NCI-H1694 treated with DMSO at 0.1 percent for 48 hours (cell line): ENCODE measurements at places on chromosomes 4 and X.
A peak's percentile ranks its signal among the peaks of the same experiment; 100 is the strongest.

- no peak for DNase-seq
Measured at GRCh38 chr4:163694385-163694784, 199.9 kb downstream of the TMA16 start.

GRCh38 chr4:184408021-184408683 is 66.2 kb downstream of the IRF2 start:
- no peak for DNase-seq

- no peak for DNase-seq
Measured at GRCh38 chrX:133068461-133068860, 28.4 kb downstream of the USP26 start.

DNA sequence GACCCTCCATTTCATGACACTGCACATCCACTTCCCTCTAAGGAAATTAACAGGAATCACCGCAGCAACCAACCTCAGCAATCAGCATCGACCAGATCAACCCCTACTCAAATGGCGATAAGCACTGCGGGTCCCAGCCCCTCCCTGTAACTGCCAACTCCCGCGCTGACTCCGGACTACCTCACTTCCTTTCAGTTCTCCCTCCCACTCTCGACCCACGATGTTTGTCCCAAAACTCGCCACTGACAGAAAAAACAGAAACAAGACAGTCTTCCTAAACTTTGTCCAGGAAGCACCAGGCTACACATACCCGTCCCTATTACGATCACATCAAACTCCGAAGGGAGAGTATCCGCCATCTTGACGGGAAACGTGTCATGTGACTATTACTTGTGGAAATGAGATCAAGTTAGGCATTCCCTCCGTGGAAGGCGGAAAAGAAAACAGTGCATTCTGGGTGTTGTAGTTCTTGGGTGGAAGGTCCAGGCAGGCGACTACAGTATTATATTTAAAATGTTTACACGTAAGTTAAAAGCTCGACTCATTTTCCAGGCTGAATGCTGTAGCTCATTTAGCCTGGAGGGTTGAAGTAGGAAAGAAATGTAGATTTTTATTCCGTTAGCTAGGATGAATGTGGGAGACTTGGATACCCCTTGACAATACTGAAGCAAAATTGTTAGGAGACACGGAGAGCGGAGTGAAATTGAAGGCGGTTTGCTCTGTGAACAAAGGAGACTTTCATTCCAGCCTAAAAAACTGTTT is at the start of gene CHM:
Gene CHM, minus strand, starts transcription at position 385 of the 762 bp plus-strand sequence. Its CDS starts 26 bp downstream, at position 359.
- DNase-seq, result no peak

DNA sequence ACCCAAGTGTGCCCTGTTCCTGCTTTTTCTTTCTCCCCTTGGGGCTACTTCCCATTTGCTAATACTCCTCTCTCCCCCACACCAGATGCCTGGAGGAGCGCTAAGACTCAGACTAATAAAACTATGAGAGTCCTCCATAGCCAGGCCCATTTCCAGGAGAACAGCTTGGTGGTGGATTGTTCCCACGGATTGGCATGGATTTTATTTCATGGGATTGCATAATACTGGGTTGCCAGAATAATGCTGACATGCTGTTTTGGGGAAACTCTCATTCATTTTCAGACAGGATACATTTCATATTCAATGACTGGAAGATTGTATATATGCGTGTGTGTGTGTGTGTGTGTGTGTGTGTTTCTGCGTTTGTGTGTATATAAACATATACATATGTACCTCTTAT is 447.5 kb upstream of the PITX2 start:
- no peak for DNase-seq

DNA sequence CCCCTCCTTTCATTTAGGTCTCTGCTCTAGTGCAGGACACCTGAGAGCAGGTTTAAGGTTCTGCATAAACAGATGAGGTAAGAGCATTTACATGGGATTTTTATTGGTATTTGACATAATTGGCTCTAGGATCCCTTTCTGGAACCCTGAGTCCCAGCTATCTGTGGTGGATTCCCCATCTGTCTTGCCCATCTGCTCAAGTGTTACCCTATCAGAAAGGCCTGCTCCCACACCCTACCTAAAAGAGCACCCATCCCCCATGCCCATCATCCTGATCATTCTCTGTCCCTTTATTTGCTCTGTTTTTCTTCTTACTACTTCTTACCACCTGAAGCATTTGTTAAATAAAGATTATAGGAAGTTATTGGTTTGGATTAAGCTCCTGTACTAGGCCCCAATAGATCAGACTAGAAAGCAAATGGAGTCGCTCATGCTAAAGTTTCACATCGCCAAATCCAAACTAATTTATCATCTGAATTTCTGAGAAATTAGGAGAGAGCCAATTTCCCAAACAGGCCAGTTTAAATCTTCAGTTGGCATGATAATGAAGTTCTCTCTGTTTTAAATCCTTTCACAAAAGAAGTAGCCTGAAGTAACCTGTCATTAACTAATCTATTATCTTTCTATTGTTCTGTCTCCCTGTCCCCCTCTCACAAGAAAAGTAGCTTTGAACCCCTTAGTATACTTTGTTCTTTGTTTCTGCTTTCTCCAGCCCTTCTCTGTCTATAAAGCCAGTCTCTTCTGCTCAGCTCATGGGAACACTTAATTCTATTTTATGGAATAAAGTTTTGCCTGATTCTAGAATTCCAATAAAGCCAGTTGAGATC is 178.6 kb downstream of the ZNF674 start:
- DNase-seq, result no peak

- no peak for DNase-seq
Measured at GRCh38 chr4:140133576-140133975, 20.4 kb downstream of the MAML3 start.

GRCh38 chrX:41881166-41881565 is 42.2 kb downstream of the CASK start:
- DNase-seq, result no peak

DNA sequence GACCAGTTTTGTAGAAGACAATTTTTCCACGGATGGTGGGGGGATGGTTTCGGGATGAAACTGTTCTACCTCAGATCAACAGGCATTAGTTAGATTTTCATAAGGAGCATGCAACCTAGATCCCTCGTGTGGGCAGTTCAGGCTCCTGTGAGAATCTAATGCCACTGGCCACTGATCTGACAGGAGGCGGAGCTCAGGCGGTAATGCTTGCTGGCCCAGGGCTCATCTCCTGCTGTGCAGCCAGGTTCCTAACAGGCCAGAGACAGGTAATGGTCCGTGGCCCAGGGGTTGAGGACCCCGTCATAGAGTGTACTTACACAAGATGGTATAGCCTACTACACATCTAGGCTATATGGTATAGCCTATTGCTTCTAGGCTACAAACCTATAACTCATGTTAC is 7.0 kb downstream of the TEX11 start:
- no peak for DNase-seq

GRCh38 chr4:2424581-2424980 is 5.8 kb downstream of the CFAP99 start:
- DNase-seq, result no peak

- DNase-seq, result no peak
Measured at GRCh38 chr4:64911846-64912245, 502.6 kb upstream of the TECRL start.

DNA sequence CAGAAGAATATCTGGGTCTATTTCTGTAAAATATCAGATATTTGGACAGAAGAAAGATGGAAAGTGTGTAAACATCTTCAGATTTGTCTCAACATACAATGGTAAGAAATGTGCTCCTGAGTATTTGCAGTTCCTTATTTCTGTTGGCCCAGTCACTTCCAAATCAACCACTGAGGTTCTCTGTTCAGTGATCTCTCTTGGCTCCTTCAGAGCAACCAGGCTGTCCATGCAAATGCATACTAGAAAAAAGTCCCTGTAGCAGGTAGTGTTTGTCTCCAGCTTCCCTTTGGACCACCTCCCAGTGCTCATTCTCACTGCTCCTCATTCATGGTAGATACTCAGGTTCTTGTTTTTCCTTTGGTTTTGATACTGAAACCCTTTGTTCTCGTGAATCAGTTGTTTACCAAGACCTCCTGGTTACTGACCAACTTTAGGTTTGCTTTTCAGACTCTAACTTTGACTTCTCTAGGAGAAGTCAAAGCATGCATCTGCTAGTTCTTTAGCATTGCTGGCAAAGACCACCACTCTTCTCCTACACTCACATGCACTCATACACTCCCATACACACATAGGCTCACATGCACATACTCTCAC is 28.8 kb downstream of the ASIC5 start:
- DNase-seq, result no peak

- DNase-seq, result no peak
Measured at GRCh38 chr4:73213916-73214653, 44.5 kb downstream of the ANKRD17 start.

GRCh38 chrX:38336538-38337240 is 9.4 kb upstream of the RPGR start:
- DNase-seq, result no peak

- no peak for DNase-seq
Measured at GRCh38 chr4:125739760-125740159, 425.0 kb downstream of the FAT4 start.

- no peak for DNase-seq
Measured at GRCh38 chrX:130084631-130085237, 25.6 kb downstream of the ELF4 start.

- DNase-seq, result no peak
Measured at GRCh38 chrX:42098900-42099299, 175.5 kb upstream of the CASK start.

DNA sequence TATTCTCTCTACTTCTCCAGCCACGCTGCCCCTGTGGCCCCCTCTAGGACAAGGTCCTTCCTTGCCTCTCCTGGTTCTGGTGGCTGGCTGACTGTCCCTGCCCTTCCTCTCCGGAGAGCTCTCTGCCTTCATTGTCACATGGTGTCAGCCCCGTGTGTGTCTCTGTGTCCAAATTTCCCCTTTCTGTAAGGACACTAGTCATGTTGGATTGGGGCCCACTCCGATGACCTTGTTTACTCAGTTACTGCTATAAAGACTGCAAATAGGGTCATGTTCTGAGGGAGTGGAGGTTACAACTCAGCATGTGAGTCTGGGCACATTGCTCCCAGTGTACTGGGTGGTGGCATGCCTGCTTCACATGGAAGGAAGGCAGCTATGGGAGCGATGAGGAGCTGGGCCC is 129.5 kb upstream of the PSAPL1 start:
- no peak for DNase-seq

GRCh38 chr4:155711556-155711955 is 44.9 kb downstream of the GUCY1A1 start:
- DNase-seq, result no peak

GRCh38 chrX:74061879-74062278 is 242.1 kb upstream of the ZCCHC13 start:
- no peak for DNase-seq

DNA sequence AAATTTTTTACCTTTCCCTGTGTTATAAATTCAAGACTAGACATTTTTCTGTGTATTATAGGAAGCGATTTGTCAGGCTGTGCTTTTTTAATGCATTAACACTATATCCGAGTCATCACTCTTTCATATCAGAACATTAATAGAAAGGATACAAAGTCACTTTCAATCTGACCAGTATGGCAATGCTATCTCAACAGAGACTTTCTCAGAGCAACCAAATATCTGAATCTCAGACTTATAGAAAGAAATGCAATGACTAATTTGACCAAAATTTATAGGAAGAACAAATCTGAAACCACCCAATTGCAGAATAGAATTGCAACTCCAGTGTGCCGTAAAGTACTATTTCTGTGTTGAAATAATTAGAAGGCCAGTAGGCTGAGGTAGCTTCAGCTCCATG is 473 bp upstream of the TKTL2 start:
- DNase-seq, result no peak

DNA sequence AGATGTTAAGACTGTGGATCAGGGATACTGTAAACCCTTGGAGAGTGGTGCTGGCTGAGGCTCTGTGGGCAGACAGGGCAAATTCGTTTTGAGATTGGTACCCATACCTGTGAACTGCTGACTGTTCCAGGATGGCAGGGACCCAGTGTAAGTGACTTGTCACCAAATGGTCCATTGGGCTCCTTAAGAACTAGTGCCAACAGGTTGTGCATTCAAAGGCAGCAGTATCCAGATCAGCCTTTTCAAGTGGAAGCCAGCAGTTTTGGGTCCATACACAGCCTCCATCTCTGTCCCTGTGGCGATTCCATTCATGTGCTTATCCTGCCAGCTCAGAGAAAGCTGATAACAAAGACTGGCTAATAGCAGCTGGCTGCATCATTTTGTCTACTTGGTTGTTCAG is 84.0 kb upstream of the SCOC start:
- no peak for DNase-seq

DNA sequence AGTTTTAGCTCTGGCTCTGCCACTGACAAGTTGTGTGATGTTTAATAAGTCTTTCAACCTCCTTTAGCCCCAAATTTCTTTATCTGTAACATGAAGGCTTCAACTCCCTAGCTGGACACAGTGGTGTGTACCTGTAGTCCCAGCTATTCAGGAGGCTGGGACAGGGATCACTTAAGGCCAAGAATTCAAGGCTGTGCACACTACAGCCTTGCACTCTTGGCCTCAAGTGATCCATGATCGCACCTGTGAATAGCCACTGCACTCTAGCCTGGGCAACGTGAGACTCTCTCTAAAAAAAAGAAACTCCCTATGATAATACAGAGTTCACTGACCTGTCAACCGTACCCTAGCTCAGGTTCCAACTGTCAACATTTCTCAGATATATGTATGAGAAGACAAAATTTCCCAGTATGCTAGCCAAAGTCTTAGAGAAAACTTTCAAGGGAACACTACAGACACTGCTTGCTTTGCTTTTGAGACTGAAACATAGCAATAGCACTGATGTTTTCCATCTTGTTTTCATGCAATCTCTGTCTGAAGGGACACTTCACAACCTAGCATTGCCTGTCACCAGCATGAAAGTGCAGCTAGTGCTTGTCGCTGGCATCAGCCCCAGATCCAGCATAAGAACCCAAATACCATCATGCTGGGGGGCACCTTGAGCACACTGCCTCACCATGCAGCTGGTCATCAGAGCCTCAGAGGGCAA is 51.6 kb upstream of the PTPN13 start:
- no peak for DNase-seq

GRCh38 chrX:41665686-41666085 is 23.1 kb upstream of the GPR34 start:
- no peak for DNase-seq

- DNase-seq, result no peak
Measured at GRCh38 chr4:83128240-83128929, 13.9 kb upstream of the PLAC8 start.

DNA sequence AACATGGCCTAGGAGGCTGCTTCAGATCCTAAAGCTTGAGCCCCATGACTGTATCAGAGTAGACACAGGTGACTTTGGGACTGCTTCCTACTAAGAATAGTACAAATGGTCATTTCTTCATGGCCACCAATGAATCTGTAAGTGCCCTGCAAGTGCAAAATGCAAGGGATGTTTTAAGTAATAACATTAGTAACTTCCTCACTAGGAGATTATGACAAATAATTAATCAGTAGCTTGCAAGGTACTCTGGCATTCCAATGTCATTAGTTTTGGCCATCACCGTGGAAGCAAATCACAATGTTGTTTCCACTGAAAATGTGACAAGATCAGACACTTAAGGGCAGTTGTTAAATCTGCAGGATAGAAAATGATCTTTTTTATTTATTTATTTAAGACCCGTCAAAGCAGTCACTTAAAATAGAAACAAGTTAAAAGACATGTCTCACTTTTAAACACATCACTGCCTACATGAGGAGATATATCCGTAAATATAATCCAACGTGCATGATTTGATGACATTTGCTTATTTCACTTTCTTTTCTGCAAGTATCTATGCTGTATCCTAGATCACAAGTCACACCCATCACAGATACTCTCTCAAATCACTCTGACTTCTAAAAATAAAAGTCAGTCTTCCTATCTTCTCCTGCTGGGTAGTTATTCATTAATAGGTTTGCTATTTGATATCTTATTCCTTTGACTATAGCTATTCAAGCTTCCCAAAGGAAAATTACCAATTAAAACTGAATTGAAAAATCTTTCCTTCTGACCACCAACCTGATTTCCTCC is 400.6 kb downstream of the IL15 start:
- DNase-seq, result no peak

- peak; percentile 2 for DNase-seq
Measured at GRCh38 chrX:69424161-69424560, 80.0 kb upstream of the NALF2 start.
